ENCODE measurements at places on chromosomes 3 and 15.

DNA sequence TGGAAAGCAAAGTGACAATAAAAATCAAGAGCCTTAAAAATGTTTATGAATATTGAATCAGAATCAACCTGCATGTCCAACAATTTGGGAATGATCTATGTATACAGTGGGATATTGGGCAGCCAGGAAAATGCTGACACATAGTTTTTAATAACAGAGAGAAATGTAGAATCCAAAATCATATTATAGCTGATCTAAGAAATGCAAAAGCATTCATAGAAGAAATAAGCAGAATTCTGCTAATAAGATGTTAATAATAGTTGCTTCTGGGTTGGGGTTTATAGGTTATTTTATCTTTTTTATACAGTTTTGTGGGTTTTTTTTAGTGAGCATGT is 15.1 kb downstream of the KIF9 start:
- no peak for DNase-seq

- peak; percentile 80 for DNase-seq
Observed at GRCh38 chr15:85318048-85318731, 62.2 kb upstream of the AKAP13 start.

DNA sequence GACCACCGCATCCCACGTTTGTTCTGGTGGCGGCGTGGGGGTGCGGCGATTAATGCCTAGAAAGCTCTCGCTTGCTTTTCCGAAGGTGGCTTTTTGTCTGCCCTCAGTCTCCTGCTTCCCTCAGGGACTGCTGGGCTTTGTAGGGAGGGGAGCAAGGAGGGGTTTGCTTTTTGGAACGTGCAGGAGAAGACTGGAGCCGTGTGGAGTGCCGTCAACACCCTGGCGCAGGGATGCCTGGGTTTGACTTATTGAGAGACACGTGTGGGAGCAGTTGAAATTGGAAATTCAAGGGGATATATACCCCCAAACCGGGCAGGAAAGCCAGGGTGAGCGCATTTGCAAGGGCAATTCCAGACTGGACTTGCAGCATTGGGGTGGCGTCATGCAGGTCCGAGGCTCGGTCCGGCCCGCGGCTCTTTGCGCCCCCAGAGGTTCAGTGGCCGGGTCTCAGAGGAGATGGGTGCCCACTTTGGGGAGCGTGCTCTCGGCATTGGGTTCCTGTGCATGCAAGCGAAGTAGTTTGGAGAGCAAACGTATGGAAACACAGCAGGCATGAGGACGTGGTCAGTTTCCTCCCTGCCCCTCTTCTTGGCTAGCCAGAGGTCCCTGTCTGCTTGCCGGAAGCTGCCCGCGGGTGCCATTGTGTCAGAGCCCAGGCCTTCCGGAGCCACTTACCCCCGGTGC is 2.1 kb downstream of the EPHB1 start:
- no peak for DNase-seq

- no peak for DNase-seq
Observed at GRCh38 chr15:49225572-49226281, 55.7 kb downstream of the GALK2 start.

GRCh38 chr3:50411229-50411628 is 51.9 kb upstream of the TMEM115 start:
- DNase-seq, result no peak

DNA sequence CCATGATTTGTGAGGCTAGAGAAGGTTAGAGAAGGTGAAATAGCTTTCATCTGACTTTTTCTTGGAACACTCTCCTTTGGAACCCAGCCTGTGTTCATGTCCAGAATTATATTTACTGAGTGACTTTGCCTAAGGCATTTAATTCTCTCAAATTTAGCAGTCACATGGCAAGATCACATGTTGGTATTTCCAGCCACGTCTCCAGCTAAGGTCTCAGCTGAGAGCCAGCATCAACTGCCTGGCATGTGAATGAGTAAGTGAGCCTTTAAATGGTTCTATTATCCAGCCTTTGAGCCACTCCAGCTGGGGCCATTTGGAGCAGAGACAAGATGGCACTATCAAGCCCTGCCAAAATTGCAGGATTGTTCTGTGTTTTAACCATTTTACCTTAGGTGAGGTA is 130.2 kb upstream of the SGO1 start:
- DNase-seq, result no peak

DNA sequence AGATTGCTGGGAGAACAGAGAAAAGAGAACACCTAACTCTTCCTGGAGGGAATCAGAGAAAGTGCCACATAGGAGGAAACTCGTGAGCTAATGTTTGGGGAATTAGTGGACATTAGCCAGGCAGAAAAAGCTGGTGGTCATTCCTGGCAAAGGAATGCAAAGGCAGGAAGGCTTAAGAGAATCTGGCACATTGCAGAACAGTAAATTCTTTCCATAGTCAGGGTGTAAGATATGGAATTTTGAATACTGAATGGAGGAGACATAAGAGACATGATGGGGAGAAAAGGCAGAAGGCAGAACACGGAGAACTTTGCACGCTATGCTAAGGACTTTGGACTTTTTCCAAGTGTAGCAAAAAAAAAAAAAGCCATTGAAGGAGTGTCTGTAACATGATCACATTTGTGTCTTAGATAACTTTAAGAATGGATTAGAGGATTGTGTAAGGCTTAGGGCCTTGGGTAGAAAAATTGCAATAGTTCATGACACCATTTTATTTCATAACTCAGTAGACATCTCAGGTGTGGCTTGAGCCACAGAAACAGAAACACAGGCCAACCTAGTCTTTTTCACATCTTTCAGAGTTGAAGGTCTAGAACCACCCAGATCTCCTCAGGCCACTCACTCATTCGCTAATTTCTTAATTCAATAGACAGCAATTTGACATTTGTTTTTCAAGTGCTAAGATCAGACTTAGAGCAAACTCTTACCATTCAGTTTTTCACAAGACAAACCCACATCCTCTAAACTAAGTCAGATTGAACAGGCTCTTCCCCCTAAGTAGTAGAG is 31.2 kb upstream of the CCDC80 start:
- peak; percentile 56 for DNase-seq

GRCh38 chr3:13123013-13123654 is 49.9 kb upstream of the IQSEC1 start:
- no peak for DNase-seq
